ENCODE measurements at places on chromosomes 3 and 15.

- DNase-seq, result peak; percentile 24
Observed at GRCh38 chr3:111627092-111627491, 31.9 kb upstream of the ZBED2 start.

DNA sequence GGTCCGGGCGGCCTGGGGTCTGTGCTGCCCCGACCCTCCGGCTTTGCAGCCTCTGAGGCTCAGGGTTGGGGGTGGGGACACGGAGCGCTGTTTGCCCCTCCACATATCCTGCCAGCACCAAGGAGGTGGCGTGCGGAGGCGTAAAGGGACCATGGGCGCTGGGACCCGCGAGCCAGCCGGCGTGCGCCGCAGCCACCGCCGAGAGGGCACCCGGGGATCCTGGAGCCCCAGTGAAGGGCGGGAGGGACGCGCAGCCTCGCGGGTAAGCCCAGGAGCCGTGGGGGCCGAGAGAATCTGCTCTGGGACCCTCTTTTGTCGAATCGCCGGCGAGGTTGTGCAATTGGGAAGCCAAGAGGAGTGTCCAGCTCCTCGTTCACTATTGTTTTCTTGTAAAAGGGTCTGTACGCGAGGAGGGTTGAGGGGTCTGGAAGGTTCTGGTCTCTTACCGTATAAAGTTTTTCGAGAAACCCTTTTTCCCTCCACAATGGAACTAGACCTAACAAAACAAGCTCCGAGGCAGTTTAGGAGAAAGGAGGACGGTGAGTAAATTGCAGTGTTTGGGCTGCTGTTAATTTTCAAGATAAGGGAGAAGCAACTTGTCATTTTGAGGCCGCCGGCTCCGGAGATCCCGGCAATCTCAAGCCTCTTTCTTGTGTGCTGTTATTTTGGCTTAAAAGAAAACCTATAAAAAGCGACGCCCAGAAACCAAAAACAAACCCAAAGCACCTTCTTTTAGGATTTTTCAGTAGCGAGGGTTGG lies 29.9 kb upstream of the ST3GAL6 start:
- DNase-seq, result peak; percentile 39

DNA sequence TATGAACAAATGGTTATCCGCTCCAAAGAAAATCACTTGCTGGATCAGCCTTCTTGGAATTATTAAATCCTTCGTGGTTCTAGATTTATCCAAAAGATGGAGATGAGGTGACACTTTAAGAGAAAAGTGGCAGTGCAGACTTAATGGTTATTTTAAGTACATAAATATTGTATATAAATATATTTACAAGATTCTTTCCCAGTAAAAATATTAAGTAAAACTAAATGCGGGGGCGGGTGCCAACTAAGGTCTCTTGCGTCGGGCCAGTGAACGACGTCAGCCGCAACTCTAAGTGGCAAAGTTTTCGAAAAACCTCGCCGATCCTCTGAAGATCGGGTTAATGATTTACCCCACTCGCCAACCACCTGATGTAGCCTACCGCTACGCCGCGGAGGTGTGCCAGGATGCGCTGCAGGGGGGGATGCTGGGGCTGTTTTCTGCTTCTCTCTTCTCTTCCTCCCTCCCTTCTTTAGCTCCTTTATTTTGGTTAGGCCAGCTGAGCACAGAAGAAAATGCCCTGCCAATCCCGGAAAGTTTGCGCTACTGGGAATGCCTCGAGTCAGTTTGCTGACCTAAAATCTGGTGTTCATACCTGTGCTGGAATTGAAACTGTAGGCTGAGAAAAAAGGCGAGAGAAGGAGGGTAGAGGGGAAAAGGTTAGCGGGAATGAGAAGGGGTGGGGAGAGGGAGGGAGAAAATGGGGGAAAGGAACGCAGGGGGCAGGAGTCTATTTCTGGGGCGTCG lies 7.6 kb upstream of the FOXB1 start:
- no peak for DNase-seq

- DNase-seq, result peak; percentile 16
Observed at GRCh38 chr15:32766101-32766500, 48.3 kb downstream of the GREM1 start.
